ENCODE measurements at places on chromosomes 12 and 14. TPM values are rescaled to one million over a fixed set of nuclear protein-coding genes. Genes with fewer than 3 reads are reported as not detected.

Gene LRRC23
- 8.5 TPM for total RNA-seq

Gene NRL
- total RNA-seq, result 0.92 TPM

Gene KRT5
- not detected for total RNA-seq

DNA sequence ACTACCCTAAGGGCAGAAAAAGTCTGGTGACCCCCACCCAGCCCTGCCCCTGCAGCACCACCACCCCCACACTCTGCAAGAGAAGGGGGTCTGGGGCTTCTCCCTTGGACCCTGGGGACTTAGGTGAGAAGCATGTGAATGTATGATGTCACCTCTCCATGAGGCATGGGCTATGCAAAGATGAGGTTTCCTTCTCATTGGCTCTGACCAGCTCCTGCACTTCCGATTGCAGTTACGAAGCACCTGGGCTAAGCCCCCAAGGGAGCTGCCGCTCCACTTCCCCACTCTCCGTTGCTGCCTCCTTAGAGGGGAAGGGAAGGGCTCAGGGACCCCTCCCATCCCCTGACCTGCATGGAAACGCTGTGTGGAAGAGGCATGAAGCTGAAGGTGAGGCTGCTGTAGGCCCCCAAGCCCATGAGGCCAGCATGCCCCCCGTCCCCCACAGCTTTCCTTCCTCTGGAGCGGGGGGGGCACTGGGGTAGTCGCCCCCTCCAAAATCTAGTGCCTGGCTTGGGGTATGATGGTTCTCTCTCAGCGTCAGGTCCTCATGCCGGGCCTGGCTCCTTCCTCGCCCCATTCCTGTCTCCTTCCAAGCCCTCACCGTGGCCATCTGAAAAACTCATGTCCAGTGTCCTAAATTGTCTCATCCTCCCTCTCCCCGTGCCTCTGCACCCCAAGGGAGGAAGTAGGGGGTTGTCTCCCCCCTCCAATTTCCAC, 5.5 kb upstream of the DDX23 start:
- no peak for DNase-seq

Gene CABP1
- 1.4 TPM for total RNA-seq

Gene INSM2
- not detected for total RNA-seq

GRCh38 chr12:2262449-2262848, 209.7 kb downstream of the CACNA1C start:
- no peak for DNase-seq
